Stimulated activated CD8-positive, alpha-beta memory T cell treated with anti-CD3 and anti-CD28 coated beads, Interleukin-4, amount 100 ng/mL, for 1 hour (primary cell): ENCODE measurements at places on chromosomes 1 and 21.

DNA sequence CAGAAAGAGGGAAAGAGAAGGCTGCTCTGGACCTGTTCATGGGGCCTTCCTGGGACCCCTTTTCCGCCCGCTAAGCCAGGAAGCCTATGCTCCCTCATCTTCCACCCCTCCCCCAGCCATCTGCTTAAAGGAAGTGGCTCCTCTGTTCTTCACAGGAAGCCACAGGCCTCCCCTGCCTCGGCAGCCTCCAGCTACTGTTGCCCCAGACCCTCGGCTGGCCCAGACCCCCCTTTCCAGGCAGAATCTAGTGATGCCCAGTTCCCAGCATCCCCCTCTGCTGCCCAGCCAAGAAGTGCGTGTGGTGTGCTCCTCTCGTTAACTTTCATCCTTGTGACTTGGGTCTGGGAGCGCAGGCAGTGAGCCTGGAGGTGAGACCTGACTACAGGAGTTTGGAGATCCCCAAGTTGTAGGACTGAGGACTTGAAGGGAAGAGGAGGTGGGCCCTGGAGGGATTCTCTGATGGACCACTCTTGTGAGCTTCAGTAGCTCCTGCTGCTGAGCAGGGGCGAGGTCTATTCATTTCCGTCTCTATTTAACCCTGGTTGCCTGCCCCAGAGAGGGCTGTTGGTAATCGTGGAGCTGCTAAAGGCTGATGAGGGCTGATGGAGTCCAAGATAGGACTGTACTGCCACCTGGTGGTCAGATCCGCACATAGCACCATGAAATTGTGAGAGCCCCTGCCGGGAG is 9.1 kb downstream of the IFI6 start:
- peak; percentile 83 for DNase-seq

DNA sequence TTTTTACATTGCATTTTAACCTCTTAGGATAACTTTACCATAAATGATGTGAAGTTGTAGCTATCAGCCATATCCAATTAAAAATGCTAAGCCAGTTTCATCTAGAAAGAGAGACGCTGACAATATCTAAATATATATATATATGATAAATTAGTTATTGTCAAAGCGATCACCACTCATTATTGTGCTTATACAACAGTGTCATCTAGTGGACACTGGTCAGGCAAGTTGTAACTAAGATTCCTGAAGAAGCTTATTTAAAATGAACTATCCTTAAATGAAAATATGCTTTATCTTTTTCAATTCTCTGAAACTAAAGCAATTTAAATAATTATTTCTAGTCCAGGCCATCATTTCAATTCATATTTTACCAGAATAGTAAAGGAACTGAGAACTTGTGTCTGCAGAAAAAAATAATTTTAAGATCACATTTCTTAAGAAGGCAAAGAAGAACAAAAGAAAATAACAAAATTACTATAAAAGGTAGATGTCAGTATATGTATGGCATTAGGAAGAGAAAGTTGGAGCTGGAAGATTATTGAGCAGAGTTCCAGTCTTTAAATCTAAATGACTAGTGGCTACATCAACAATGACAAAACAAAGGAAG is 193.3 kb upstream of the SNX7 start:
- DNase-seq: no peak

GRCh38 chr1:43978551-43979260 is at the start of gene B4GALT2:
TSS of gene B4GALT2 (plus strand) at chr1:43979210. CDS start at chr1:43981161, 1,951 bp downstream.
- no peak for DNase-seq

- DNase-seq: no peak
Observed at GRCh38 chr21:37647781-37648180, 268.5 kb downstream of the KCNJ6 start.

DNA sequence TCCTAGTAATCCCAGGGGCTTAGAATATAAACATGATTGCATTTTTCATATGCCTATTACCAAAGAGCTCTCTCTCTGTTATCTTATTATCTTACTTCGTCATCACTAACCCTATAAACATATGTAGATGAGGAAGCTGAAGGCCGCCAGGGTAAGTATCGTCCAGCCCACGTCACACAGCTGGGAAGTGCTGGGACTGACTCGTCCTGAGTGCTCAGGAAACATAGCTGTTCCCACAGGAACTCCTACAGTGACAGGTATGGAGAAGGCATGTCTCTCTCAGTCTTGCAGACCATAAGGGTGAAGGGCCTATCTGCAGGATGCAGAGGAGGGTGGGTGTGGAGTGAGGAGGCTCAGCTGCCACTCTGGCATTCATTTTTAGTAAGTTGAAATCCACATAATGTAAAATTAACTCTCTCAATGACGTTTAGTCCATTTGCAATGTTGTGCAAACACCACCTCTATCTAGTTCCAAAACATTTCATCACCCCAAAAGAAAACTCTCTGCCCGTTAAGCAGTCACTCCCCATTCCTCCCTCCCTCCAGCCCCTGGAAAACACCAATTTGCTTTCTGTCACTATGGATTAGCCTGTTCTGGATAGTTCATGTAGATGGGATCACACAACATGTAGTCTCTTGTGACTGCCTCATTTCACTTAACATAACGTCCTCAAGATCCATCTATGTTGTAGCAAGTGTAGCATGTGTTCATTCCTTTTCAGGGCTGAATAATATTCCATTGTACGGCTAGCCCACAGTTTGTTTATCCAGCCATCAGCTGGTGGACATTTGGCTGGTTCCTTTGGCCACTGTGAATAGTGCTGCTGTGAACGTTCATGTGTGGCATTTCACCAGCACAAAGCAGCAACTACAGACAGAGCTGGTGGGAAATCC is 68.3 kb downstream of the TCP10L start:
- DNase-seq: no peak

GRCh38 chr1:162551969-162552683 is 9.4 kb upstream of the UAP1 start:
- DNase-seq: no peak
